Kidney (tissue), 22 donors: ENCODE measurements at places on chromosomes 11 and 22. TPM values are rescaled to one million over a fixed set of nuclear protein-coding genes. Genes with fewer than 3 reads are reported as not detected.

GRCh38 chr11:25615069-25615468 lies 716.9 kb upstream of the ANO3 start:
- H3K27me3 ChIP-seq = no peaks in the 10 kb centered on the region
- H3K4me3 ChIP-seq = no peak overlapping the region
- H3K36me3 ChIP-seq = no peaks in the 10 kb centered on the region
- DNase-seq = no peak
- H3K27ac ChIP-seq = no peak overlapping the region

DNA sequence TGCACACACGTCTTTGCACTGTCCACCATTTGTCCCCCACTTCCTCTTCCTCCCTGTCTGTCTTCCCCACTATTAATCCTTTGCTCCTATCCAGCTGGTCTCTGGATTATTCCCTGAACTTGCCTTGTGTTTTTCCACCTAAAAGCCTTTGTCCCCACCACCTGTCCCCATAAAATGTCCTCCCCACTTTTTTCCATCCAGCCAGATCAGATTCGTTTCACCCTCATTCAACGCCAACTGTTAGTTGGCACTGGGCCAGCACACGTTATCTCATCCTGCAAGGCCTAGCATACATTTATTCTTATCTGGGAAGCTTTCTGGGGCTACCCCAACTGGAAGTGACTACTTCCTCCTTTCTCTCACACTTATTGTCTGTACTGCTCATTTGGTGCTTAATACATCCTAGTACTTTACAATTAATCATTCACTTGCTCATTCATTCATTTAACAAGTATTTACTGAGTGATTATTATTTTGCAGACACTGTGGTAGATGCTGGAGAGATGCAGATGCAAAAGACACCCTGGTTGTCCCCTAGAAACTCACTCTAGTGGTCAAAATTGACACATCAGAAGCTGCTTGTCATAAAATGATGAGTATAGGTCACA lies 96.2 kb downstream of the RASSF10 start:
- no peaks in the 10 kb centered on the region for H3K36me3 ChIP-seq
- H3K27me3 ChIP-seq = no peaks in the 10 kb centered on the region
- H3K27ac ChIP-seq = no peak overlapping the region

GRCh38 chr11:9073466-9074225 lies 17.8 kb downstream of the SCUBE2 start:
- H3K4me1 ChIP-seq = peaks cover 4% of the 10 kb centered on the region
- H3K36me3 ChIP-seq = no peaks in the 10 kb centered on the region
- H3K4me3 ChIP-seq = no peak overlapping the region
- H3K27me3 ChIP-seq = no peaks in the 10 kb centered on the region
- DNase-seq = no peak
- H3K27ac ChIP-seq = no peak overlapping the region

Gene BEST1
- total RNA-seq = 7.1 TPM

Gene NAALADL1
- total RNA-seq = 9.4 TPM

Gene DBX1
- total RNA-seq = not detected
